ENCODE measurements at places on chromosomes 3 and 15.

GRCh38 chr15:50059203-50059772 is 59.7 kb downstream of the ATP8B4 start:
- H3K4me3 ChIP-seq, result no peak overlapping the region
- peaks cover 8% of the 10 kb centered on the region for H3K4me1 ChIP-seq
- H3K27me3 ChIP-seq, result no peaks in the 10 kb centered on the region
- H3K36me3 ChIP-seq, result no peaks in the 10 kb centered on the region
- H3K27ac ChIP-seq, result no peak overlapping the region

- H3K4me1 ChIP-seq, result peaks cover 36% of the 10 kb centered on the region
- H3K36me3 ChIP-seq, result peaks cover 10% of the 10 kb centered on the region
- H3K27ac ChIP-seq, result peak overlapping the region; percentile 49
- H3K27me3 ChIP-seq, result no peaks in the 10 kb centered on the region
- DNase-seq, result no peak
Observed at GRCh38 chr3:71710906-71711494, 14.2 kb downstream of the EIF4E3 start.

DNA sequence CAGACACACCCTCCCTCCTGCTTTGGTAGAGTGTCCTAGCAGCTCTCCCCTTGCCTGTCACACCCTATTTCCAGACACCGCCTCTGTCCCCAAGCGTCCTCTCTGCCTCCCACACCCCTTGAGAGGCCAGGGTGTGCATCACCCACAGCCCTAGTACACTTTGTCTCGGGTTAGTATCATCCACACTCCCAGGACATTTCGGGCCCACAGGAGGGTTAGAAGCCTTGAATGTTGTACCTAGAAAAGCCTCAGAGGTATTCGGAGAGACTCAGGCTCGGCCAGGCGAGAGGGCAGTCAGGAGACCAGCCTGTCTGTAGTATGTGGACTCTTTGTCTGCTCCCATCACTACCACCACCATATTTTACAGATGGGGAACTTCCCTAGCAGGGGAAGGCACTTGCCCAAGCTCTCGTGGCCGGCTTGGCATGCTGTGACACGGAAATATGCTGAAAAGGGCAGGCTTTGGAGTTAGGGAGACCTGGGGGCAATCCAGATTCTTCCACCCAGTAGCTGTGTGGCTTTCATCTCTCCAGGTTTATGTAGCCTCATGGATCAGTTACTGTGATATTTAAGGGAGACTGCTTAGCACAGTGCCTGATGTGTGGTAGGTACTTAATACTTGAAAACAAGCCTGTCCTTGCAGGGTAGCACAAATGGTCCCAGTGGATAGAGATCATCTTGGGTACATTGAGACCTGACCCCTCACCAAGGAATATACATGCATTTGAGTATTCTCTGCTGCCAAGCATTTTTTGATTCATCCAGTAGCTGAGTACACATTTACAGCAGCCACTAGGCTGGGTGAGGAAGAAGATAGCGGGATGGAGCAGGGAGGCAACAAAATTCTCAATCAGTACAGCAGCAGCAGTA is 1.4 kb downstream of the TMEM43 start:
- peak overlapping the region; percentile 99 for H3K4me3 ChIP-seq
- DNase-seq, result no peak
- H3K27me3 ChIP-seq, result no peaks in the 10 kb centered on the region

DNA sequence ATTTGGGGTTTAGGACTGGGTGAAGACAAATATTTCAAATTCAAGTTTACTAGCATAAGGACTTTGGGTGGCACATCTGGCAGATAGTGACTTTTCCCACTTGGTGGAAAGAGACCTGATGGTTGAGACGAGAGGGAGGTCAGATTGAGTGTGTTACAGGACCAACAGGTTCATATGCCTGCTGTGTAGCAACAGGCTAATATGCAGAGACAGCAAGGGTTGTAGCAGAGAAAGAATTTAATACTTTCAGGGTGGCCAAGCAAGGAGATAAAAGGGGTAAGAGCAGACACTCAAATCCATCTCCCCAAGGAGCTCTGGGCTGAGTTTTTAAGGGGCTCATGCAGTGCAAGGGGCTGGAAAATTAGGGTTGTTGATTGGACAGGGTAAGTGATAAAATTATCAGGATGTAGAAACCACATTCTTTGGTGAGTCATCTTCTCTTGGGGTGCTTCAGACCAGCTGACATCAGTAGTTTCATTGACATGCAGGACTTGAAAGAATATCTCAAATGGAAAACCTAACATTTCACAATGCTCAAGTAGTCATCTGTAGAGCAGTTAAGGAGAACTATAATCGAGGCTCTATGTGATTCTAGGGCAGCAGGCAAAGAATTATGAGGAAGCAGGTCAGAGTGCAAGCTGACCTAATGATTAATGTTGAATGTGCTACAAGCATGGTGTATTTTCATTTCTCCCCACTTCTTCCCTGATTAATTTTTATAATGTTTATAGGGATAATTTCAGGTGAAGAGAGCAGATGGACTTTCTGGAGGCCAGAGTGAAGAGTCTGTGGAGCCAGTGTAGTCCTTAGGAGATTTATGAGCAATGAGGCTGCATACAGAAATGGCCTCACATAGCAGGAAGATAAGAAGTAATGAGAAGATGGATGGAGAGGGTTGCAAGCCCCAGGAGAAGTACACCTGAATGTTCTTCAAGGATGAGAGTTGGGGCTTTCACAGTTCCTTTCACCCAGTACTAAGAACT is 13.7 kb downstream of the FOXB1 start:
- H3K4me3 ChIP-seq, result no peak overlapping the region
- H3K4me1 ChIP-seq, result no peaks in the 10 kb centered on the region
- H3K27me3 ChIP-seq, result no peaks in the 10 kb centered on the region
- no peak overlapping the region for H3K27ac ChIP-seq

GRCh38 chr3:57464801-57465200 is 79.3 kb downstream of the DNAH12 start:
- DNase-seq, result no peak
- H3K27me3 ChIP-seq, result no peaks in the 10 kb centered on the region

DNA sequence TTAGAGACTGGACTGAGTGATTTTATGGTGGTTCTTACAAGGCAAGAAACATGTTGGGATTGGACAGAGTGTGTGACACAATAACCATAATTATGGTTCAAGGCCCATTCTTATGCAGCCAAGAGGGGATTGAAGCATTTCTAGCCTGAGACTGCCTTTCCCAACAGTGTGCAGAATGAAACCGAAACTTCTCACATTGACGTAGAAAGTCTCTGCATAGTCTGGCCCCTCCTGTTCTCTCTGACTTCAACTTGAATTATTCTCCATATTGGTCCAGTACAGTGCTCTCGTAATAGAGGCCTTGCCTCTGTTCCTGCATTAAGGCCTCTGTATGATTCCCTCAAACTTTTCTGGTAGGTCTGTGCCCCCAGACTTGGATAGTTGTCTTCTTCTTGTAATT is 138.3 kb downstream of the DIPK2A start:
- no peak for DNase-seq
- H3K27ac ChIP-seq, result no peak overlapping the region
- no peaks in the 10 kb centered on the region for H3K36me3 ChIP-seq
- H3K4me3 ChIP-seq, result no peak overlapping the region
- no peaks in the 10 kb centered on the region for H3K27me3 ChIP-seq
- no peaks in the 10 kb centered on the region for H3K4me1 ChIP-seq

- no peaks in the 10 kb centered on the region for H3K27me3 ChIP-seq
- no peaks in the 10 kb centered on the region for H3K36me3 ChIP-seq
- H3K4me3 ChIP-seq, result no peak overlapping the region
Observed at GRCh38 chr3:150871192-150871591, 34.0 kb downstream of the MINDY4B start.

DNA sequence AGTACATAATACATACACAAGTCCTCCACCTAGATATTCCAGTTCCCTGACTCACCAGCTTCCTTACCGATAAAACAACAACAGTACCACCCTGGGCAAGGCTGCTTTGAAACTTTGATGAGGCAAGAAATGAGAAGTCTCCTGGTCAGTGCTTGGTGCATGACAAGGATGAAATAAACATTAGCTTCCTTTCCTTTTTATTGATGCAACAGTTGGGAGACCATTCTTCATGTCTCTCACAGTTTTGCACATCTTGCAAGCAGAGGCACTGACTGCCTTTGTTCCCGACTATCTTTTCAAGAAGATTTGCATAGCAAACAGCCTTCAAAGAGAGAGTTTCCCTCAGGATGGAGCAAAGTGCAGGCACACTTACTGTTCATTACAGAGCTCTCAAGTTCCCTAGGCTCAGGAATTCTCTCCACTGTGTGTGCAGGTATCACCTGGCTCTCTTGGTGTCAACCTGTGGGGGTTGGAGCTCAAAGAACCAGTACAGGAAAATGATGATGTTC is 65.2 kb downstream of the MYLK start:
- H3K36me3 ChIP-seq, result no peaks in the 10 kb centered on the region
- no peaks in the 10 kb centered on the region for H3K27me3 ChIP-seq
- no peak overlapping the region for H3K27ac ChIP-seq
- H3K4me3 ChIP-seq, result no peak overlapping the region
- no peak for DNase-seq
- no peaks in the 10 kb centered on the region for H3K4me1 ChIP-seq

DNA sequence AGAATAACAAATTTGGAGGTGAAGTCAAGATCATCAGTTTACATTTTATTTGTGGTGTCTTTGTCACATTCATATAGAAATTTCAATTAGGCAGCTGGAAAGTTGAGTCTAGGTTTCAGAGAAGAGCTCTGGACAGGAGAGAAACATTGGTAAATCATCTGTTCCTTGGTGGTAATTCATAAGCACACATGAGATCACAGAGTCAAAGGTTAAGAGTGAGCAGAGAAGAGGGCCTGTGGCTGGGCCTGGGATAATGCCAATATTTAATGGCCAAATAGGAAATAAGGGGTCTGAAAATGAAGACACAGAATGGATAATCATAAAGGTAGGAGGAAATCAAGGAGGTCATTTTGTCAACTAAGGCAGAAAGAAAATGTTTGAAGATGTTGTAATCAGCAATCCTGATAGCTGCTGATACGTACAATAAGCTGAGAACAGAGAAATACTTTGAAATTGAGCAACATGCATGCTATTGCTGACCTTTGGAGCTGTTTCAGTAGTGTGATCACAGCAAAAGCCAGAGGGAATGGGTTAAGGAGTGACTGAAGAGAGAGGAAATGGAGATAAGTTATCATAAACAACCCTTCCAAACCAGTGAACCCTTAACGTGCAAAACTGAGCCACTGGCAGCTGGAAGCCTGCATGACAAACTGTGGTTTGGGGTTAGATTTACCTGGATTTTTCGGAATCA is 692.8 kb downstream of the AGBL1 start:
- H3K36me3 ChIP-seq, result no peaks in the 10 kb centered on the region
- H3K4me1 ChIP-seq, result peaks cover 6% of the 10 kb centered on the region
- H3K27me3 ChIP-seq, result no peaks in the 10 kb centered on the region
- DNase-seq, result no peak

GRCh38 chr3:170622369-170623159 is 36.7 kb upstream of the SLC7A14 start:
- no peak for DNase-seq

- DNase-seq, result no peak
- H3K4me3 ChIP-seq, result no peak overlapping the region
- no peaks in the 10 kb centered on the region for H3K27me3 ChIP-seq
- no peak overlapping the region for H3K27ac ChIP-seq
- no peaks in the 10 kb centered on the region for H3K4me1 ChIP-seq
Observed at GRCh38 chr3:13262493-13263211, 157.5 kb downstream of the NUP210 start.

GRCh38 chr15:67116742-67117141 is 51.3 kb downstream of the SMAD3 start:
- H3K27ac ChIP-seq, result no peak overlapping the region
- DNase-seq, result no peak
- no peaks in the 10 kb centered on the region for H3K36me3 ChIP-seq
- H3K27me3 ChIP-seq, result no peaks in the 10 kb centered on the region
- no peak overlapping the region for H3K4me3 ChIP-seq
- peaks cover 63% of the 10 kb centered on the region for H3K4me1 ChIP-seq

GRCh38 chr3:50172626-50173220 is 17.6 kb downstream of the SEMA3F start:
- H3K4me1 ChIP-seq, result peaks cover 53% of the 10 kb centered on the region
- H3K27ac ChIP-seq, result peak overlapping the region; percentile 89
- H3K4me3 ChIP-seq, result no peak overlapping the region
- H3K27me3 ChIP-seq, result no peaks in the 10 kb centered on the region
- DNase-seq, result no peak
- H3K36me3 ChIP-seq, result peaks cover 35% of the 10 kb centered on the region

DNA sequence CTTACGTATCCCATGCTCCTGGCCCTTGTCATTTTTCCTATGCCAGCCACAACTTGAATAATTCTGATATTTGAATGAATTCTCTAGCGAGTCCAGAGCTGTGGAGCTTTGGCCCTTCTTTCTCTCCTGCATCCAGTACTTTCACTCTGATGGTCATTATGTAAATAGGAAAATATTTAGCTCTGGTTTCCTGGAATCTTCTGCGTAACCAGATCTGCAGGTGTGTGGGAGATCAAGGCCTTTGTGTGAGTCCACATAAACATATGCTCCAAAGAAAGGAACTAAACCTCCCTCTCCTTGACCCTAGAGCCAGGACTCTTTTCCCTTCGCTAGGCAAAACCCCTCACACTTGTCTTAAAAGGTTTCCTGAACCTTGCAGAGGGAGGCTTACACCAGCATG is 132.5 kb upstream of the THBS1 start:
- no peaks in the 10 kb centered on the region for H3K4me1 ChIP-seq
- H3K27me3 ChIP-seq, result no peaks in the 10 kb centered on the region
- no peak overlapping the region for H3K27ac ChIP-seq
- DNase-seq, result no peak

DNA sequence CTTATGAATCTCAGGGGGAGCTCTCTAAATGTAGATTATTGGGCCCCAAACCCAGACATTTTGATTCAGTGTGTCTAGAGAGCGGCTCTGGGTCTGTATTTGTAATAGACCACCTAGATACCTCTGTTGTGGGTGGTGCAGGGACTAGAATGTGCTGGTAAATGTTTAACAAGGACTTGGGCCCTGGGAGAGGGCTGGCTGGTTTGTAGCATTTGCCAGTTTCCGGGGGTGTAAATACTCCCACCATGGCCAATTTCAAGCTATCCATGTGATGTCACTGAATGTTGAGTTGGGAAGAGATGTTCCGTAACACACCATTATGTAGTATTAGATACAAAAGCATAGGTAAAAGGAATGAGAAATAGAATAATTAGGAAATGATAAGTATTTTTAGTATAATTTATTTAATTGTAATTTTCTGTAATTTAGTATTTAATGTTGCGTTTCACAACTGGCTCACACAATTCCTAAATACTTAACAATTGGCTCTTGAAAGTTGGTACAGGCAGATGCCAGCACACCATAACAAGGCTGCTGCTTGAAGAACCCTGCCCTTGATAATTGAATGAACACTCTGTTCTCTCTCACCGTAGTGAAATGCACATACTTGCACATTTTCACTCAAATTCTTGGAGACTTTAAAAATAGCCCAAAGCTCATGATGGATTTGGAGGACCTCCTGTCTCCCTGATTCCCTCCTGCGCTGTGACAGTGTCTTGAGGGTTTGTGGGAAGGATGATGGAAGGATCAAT is 359.2 kb upstream of the PROK2 start:
- DNase-seq, result no peak
- H3K36me3 ChIP-seq, result no peaks in the 10 kb centered on the region
- H3K4me3 ChIP-seq, result no peak overlapping the region
- H3K4me1 ChIP-seq, result peaks cover 3% of the 10 kb centered on the region
- H3K27ac ChIP-seq, result no peak overlapping the region

GRCh38 chr3:123480428-123480827 is 31.5 kb upstream of the ADCY5 start:
- no peaks in the 10 kb centered on the region for H3K4me1 ChIP-seq
- no peak overlapping the region for H3K4me3 ChIP-seq
- no peak overlapping the region for H3K27ac ChIP-seq
- no peak for DNase-seq
- no peaks in the 10 kb centered on the region for H3K27me3 ChIP-seq
- no peaks in the 10 kb centered on the region for H3K36me3 ChIP-seq
